A549 treated with dexamethasone at 1 μM for 4 hours (cell line): ENCODE measurements at places on chromosomes 6 and 20. TPM values are rescaled to one million over a fixed set of nuclear protein-coding genes. Genes with fewer than 3 reads are reported as not detected.

MGME1 gene
- 36.8 to 45.1 TPM (median 41.1 TPM) in 5 replicates for total RNA-seq

FUCA2 gene
- total RNA-seq = 53.2 to 59.2 TPM (median 56.4 TPM) in 5 replicates

PNLDC1 gene
- 0.04 to 0.06 TPM (median 0.05 TPM) in 3 of 5 replicates, not detected in the others for total RNA-seq

TNFAIP3 gene
- total RNA-seq = 19.4 to 32.4 TPM (median 26.8 TPM) in 5 replicates

GPR63 gene
- total RNA-seq = 0.30 to 0.47 TPM (median 0.36 TPM) in 5 replicates

DAAM2 gene
- total RNA-seq = 0.13 to 0.25 TPM (median 0.21 TPM) in 5 replicates

IRF4 gene
- total RNA-seq = 0.23 to 0.64 TPM (median 0.35 TPM) in 5 replicates

PTGIS gene
- total RNA-seq = 0.02 to 0.07 TPM (median 0.06 TPM) in 3 of 5 replicates, not detected in the others

TRAPPC3L gene
- not detected in 5 replicates for total RNA-seq

RIMS1 gene
- not detected in 5 replicates for total RNA-seq

ARFGEF3 gene
- total RNA-seq = 0.40 to 0.66 TPM (median 0.54 TPM) in 5 replicates

CCDC170 gene
- 0.02 to 0.11 TPM (median 0.07 TPM) in 5 replicates for total RNA-seq

RRAGD gene
- 3.6 to 5.6 TPM (median 4.5 TPM) in 5 replicates for total RNA-seq

PROKR2 gene
- not detected in 5 replicates for total RNA-seq

MOG gene
- not detected in 5 replicates for total RNA-seq

SOX18 gene
- total RNA-seq = 1.1 to 2.7 TPM (median 1.9 TPM) in 5 replicates

C2 gene
- 0.27 to 0.40 TPM (median 0.30 TPM) in 5 replicates for total RNA-seq

C20orf144 gene
- total RNA-seq = 0.08 to 0.15 TPM (median 0.09 TPM) in 5 replicates

EPPIN gene
- not detected in 5 replicates for total RNA-seq

IL20RA gene
- total RNA-seq = 0.02 to 0.12 TPM (median 0.07 TPM) in 5 replicates

STX11 gene
- total RNA-seq = 1.8 to 2.5 TPM (median 2.4 TPM) in 5 replicates
